B cell (primary cell): ENCODE measurements at places on chromosomes 11 and 22.

- DNase-seq: no peak
Measured at GRCh38 chr11:131486100-131486499, 115.7 kb downstream of the NTM start.

DNA sequence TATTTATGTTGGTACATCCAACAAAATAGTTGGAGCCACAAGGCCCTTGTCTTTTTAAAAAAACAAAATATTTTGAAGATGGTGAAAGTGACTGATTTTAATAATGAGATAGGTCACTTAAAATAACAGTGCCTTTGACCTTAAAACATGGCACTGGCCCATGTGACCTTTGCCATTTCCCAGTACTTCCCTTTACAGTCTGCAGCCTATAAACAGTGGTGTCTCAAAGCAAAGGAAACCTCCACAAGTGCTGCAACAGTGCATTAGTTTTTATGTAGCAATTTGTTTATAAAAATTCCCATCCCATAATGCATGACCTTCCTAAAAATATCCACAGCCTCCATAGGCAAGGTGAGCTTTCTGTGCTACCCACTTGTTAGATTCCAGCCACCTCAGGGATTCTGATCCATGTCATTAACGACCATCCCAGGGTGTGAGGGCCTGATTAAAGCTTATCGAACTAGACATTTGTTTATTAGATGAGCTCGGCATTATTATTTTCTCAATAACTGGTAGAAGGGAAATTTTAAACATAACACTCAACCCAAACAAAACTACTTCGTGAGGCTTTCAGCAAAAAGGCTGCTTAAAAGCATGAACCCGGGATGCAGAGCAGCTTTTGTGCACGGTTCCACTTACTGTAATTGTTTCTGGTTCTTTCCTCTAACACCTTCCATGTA is 28.0 kb upstream of the CRKL start:
- DNase-seq: no peak

- DNase-seq: no peak
Measured at GRCh38 chr11:46524201-46524770, 69.5 kb downstream of the AMBRA1 start.

DNA sequence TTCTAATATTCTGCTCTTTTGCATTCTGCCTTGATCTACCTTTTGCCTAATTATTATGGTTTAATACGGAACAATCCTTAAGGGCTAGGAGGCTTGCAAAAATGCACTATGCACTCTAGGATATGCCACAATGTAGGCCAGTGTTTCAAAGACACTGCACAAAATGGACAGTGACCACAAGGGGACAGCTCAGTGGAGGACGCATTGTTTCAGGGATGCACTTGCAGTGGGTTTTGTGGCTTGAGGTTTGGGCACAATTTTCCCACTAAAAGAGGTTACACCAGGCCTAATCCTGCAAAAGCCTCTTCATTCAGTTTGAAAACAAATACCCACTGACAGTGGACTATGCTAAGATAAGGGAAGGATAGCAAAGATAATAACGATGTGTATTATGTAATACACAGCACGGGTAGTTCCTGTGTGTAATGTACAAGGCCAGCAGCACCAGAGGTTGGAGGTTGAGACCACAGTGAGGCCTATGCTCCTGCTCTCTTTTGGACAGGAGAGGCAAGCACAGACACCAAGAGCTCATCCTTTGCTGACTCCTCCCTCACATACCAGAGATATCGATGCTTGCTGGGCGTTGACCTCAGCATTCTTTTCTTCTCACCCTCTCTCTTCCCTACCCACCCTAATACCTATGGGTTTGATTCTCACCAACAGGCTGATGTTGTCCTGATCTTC is 12.7 kb downstream of the MAP6 start:
- DNase-seq: no peak

DNA sequence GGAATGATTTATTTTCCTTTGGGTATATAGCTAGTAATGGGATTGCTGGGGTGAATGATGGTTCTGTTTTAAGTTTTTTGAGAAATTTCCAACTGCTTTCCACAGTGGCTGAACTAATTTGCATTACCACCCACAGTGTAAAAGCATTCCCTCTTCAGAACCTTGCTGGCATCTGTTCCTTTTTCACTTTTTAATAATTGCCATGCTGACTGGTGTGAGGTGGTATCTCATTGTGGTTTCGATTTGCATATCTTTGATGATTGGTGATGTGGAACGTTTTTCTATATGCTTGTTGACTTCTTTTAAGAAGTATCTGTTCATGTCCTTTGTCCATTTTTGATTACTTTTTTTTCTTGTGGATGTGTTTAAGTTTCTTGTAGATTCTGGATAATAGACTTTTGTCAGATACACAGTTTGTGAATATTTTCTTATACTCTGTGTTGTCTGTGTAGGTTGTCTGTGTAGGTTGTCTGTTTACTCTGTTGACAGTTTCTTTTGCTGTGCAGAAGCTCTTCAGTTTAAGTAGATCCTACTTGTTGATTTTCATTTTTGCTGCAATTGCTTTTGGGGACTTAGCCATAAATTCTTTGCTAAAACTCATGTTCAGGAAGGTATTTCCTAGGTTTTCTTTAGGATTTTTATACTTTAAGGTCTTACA is 291.8 kb upstream of the DDI1 start:
- DNase-seq: peak; percentile 7

GRCh38 chr11:126929179-126930061 is 71.2 kb downstream of the KIRREL3 start:
- DNase-seq: no peak

- DNase-seq: no peak
Measured at GRCh38 chr11:33889296-33889695, 2.6 kb downstream of the LMO2 start.

DNA sequence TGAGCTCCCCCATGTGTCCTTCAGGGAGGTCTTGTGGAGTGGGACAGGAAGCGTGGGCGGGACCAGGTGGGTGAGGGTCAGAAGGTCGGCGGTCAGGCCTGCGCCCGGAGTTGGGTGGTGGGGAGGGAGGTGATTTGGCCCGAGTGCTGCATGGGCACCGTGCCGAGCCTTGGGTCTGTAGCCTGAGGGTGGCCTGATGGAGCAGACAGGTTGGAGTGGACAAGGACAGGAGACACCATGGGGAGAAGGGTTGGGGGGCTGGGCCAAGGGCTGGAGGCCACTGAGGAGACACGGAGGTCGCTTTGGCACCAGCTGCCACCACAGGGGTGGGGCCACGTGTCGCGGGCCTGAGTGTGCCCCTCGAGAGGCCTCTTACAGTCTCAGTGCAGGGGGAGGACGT is 53.1 kb downstream of the AP2A2 start:
- no peak for DNase-seq

- no peak for DNase-seq
Measured at GRCh38 chr11:18140145-18140544, 7.8 kb downstream of the MRGPRX3 start.

- DNase-seq: no peak
Measured at GRCh38 chr22:44207981-44208317, 27.2 kb downstream of the PARVG start.

DNA sequence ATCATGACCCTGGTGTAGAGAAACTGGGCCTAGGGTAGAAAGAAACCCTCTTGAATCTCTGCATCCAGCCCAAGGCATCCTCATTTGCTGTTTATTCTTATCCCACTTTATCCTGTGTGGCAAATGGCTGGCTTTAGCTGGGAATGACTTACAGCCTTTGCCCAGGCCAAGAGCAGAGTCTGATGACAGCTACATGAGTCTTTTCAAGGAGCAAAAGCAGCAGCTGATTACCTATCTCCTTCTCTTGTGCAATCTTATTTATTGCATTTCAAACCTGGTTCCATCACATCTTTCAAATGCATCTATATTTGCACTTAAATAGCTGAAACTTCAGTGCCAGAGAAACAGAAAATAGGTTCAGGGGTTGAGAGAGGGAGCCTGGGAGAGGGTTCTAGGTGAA is 26.1 kb downstream of the SYT13 start:
- DNase-seq: no peak

DNA sequence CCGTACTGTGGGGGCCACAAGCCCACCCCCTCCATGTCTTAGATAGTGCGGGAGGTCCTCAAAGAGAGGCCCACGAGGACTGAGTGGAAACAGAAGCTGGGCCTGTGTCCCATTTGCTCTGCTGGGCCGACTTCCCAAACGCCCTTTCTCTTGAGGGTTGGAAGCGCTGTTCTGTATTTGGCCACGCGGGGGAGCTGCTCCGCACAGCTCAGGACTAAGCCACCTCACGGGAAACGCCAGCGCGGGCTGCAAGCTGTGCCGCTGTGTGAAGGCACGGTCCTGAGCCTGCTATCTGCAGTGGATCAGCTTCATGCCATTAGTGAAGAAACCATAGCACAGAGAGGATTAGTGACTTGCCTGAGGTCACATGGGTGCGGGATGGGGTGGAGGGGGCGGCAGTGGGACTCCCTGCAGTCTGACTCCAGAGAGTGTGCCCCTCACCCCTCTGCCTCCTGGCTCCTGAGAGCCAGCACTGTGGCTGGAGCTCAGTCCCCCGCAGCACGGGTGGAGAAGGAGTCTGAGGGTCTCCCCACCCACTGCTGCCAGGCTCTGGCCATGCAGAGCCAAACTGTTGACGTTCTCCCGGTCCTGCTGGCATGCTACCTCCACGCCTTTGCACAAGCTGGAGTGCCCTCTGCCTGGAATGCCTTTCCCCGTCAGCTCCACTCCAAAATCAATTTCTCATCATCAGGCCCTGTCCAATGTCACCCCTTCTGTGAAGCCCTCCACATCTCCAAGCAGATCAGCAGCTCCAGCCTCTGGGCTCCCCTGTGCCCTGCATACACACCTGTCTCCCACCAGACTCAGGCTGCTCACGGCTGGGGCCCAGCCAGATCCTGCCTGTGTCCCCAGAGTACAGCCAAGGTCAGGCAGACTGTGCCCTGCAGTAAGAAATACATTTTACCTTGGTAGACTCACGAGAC is 51.5 kb upstream of the LRRC32 start:
- peak; percentile 77 for DNase-seq

DNA sequence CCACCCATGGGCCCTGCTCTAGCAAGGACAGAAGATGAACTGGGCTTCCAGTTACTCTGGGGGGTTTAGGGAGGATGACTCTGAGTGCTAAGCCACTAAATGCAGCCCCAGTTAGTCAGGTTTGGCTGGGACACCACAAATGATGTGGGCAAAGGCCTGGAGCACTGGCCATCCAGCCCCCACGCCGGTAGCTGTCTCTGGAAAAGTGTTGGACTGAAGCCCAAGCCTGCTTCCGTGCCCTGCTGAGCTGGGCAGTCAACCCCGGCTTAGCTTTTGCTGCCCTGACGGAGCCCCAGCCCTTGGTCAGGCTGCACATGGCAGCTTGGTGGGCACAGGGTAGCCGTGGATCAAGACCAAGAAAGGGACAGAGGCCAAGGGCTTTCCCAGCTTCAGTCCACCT is 5.7 kb upstream of the GSTP1 start:
- DNase-seq: no peak

GRCh38 chr22:46378426-46379065 is 43.0 kb downstream of the TRMU start:
- no peak for DNase-seq

GRCh38 chr11:47136327-47136726 is 40.4 kb downstream of the ARFGAP2 start:
- no peak for DNase-seq

DNA sequence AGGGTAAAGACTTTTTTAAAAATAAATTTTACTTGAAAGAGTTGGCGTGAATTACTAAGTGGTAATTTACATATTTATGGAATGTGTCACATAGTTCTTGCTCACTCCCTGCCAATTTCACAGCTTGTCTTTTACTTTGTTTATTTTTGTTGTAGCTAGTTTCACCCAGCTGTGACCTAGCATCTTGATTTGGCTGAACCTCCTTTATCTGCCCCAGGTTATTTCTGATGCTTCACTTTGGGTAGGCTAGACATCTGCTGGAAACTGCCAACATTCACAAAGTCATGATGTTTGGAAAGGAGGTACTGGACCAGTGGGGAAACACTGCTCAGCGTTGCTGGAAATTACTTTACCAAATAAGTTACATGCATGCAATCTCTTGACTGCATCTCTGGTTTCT is 1676.0 kb upstream of the RAG2 start:
- no peak for DNase-seq

- no peak for DNase-seq
Measured at GRCh38 chr22:45572444-45572843, 69.8 kb downstream of the FBLN1 start.

GRCh38 chr11:38100836-38101462 is 1502.9 kb upstream of the RAG2 start:
- DNase-seq: no peak

GRCh38 chr22:46588279-46589140 is 31.7 kb upstream of the GRAMD4 start:
- DNase-seq: peak; percentile 54

- DNase-seq: peak; percentile 38
Measured at GRCh38 chr11:95138448-95138847, 48.8 kb downstream of the ENDOD1 start.

- DNase-seq: no peak
Measured at GRCh38 chr11:19931771-19932369, 219.2 kb downstream of the NAV2 start.

- no peak for DNase-seq
Measured at GRCh38 chr11:27694992-27695391, 5.3 kb downstream of the BDNF start.

GRCh38 chr22:44224166-44224565 is 43.4 kb downstream of the PARVG start:
- no peak for DNase-seq

- no peak for DNase-seq
Measured at GRCh38 chr11:97364047-97364446, 974.2 kb downstream of the JRKL start.

DNA sequence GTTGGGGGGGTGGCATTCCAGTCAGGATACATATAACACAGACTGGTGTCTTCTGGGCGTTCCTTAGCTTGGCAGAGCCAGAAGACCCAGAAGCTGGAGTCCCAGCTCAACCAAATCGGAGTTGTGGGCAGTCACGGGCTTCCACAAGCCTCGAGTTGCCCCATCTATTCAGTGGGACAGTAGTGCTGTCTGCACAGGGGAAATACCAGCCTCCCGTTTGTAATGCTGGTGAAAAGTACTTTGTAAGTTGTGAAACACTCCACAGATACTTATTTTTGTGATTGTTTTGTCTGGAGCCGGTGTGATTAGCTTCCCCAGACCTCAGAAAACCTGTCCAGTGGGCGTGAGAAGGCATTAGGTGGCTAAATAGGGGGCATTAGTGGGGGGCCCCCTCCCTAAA is 13.6 kb downstream of the DGKZ start:
- DNase-seq: no peak
